ENCODE measurements at places on chromosomes 2 and 18. TPM values are rescaled to one million over a fixed set of nuclear protein-coding genes. Genes with fewer than 3 reads are reported as not detected.

DNA sequence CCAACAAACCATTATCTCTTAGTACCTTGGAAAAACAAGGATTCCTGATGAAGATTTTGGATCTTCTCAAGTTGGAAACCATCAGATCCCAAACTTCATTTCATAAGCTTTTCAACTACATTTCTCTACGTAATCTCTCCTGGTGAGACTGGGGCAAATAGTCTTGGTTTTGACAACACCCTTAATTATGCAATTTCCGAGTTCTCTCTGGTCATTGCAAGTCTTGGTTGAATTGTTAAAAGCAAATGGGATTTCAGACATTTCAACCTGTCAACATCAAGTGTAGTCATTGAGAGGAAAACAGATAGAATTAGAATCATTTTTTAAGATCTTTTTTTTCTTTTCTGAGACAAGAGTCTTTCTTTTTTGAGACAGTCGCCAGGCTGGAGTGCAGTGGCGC is 26.2 kb downstream of the KLF7 start:
- no peak for DNase-seq

DNA sequence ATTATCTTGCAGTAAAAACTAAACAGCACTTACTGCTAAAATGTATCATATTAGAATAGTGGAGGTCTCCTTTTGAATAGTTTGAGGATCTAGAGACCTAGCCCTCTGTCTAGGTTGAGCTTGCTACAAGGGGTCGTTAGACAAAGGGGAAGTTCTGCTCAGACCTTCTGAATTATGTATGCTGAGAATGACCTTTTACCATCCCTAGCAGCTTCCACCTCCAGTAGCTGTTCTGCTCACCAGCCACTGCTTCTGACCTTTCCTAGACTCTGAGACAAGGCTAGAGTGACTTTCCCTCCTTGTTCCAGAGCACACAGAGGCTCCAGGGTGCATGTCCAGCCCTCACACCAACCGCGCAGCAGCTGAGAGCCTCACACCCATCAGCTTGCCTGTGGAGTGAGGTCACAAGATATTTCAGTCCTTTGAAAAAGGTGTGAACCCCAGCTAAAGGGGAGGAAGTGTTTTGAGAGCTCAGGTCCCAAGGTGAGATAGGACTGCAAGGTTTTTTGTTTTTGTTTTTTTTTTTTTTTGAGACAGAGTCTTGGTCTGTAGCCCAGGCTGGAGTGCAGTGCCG is 289.3 kb upstream of the TNP1 start:
- DNase-seq = no peak

Gene GREB1L
- total RNA-seq = 3.7 TPM

Gene BOK
- total RNA-seq = 15.3 TPM

Gene CLEC4F
- not detected for total RNA-seq

GRCh38 chr2:1997976-1998375 is 253.7 kb upstream of the PXDN start:
- no peak for DNase-seq

DNA sequence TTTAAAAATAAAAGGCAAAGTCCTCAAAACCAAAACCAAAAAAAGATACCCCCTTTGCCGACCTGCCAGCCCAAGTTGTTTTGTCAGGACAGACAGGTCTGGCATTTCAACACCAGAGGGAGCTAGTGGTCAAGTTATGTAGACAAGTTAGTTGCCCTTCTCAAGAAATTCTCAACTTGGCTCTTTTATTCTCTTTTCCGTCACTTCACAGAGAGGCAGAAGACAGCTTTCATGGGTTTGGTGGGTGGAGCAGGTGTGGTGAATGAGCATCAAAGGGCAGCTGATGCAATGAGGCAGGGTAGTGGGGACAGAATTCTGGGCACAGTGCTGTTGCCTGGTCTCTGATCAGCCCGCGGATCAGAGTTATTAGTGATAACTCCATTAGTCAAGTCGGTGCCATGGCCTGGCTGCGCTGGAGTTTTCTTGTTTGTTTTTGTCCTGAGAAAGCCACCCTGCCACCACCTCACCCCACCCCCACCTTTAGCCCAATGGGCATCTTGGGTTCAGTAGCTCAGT is 303.7 kb upstream of the EPAS1 start:
- DNase-seq = peak; percentile 94

DNA sequence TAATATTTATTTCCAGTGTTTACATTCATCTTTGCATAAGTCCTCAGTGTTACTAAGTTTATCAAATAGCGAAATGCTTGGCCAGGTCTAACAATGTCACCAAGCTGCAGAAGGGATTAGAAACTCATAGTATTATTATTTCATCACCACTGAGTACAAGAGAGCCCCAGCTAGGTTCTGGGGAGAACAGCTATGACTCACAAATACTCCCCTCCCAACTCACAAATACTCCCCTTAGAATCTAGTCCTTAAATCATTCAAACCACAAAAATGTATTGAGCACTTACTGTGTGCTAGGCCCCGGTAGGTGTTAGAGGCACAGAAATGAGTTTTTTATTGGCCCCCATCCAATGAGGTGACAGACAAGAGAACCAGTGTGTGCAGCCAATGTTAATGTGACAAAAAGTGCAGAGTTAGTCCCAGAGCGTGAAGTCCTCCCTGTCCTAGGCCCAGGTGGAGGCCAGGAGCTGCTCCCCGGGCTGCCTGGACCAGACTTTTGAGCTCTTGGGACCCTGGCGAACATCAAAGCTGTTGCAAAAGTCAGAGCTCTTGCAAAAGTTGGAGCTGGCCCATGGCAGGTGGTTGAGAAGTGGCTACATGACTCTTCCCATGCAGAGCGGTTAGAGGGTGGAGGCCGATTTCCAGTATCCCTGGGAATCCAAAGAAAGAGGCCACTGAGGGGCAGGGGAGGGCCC is 9.8 kb downstream of the STEAP3 start:
- DNase-seq = peak; percentile 32

All from fibroblast of the aortic adventitia (primary cell).